Stimulated activated CD4-positive, alpha-beta T cell treated with anti-CD3 and anti-CD28 coated beads, Interleukin-15, amount 100 ng/mL, for 1 hour (primary cell): ENCODE measurements at places on chromosomes 11 and 22.

GRCh38 chr11:107741044-107741823, 29.4 kb upstream of the SLN start:
- no peak for DNase-seq

GRCh38 chr11:46527591-46528130, 66.2 kb downstream of the AMBRA1 start:
- DNase-seq = no peak

DNA sequence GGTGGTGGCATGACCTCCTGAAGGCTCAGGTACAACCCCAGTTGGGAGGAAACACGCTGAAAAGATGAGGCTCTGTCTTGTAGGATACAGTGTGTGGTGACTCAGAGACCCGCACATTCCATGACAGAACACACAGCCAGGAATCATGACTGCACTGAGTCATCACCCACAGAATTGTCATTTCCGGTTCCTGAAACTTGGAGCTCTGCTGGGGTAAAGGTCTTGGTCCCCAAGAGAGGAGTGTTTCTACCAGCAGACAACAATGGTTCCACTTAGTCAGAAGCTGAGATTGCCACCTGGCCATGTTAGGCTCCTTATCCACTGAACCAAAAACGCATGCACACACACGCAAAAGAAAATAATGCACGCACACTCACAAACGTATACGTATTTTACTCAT, 31.5 kb upstream of the CYB5R3 start:
- no peak for DNase-seq

- DNase-seq = no peak
These were observed 10.9 kb upstream of the ADA2 start for GRCh38 chr22:17229991-17230630.

- DNase-seq = no peak
These were observed 116.4 kb downstream of the KCNA4 start for GRCh38 chr11:29900382-29900781.

GRCh38 chr11:12137938-12138731, 27.7 kb downstream of the MICAL2 start:
- DNase-seq = no peak

DNA sequence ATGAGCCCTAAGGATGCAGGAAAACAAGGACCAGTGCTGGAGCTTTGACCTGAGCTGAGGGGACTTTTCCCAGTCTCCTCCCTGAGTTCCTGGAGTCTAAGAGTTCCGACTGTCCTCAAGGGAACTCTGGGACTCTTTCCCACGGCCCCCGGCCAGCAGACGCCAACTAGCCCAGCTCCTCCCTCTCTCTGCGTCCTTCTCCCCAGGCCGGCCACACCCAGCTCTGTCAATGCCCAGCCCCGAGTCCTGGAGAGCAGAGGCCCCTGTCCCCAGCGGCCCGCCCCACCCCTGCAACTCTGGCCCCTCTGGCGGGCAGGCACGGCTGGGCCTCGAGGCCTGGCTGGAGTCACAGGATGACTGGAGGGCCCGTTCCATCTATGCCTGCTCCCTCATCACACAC, 29.8 kb downstream of the NECTIN1 start:
- DNase-seq = no peak

DNA sequence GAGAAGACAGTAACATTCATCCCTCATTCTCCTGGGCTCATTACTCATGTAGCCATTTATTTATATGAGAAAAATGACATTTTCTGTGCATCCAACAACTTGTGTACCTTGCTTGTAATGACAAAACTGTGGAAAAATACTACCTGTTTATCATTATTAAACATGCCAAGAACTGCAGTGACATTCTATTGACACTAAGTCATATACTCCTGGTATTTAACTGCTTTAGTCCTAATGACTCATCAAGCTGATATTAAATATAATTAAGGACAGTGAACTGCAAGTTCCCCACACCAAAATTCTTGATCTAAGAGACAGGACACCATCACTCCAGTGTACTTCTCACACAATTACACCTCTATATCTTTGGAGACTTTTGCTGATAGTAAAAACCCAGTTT, 1328.7 kb upstream of the RAG2 start:
- no peak for DNase-seq

DNA sequence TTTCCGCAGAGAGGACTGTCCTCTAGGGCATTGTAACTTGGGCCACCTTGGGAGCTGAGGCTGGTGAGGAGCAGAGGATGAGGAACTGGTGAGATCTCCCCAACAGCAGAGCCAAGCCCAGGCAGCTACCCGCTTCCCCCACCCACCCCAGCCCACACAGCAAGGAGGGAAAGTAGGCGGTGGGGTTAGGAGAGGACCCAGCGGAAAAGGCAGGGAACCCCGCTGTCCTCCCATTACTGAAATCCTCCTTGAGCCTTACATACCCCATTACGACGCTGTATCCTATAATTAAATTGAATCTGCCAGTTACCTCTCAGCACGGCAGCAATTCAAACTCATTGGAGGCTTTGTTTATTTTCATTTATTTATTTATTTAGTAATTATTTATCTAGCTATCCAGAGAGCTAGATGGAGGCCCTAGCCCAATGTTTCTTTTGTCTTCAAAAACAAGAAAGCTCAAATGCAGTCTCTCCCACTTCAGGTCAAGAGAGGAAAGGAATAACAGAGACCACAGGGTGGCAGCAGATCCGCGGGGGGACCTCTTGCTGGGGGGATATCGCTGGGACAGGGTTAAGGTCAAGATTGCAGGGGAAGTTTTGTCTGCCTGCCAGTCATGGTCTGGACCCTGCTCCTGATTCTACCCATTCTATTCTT, 218.0 kb downstream of the ST3GAL4 start:
- no peak for DNase-seq

DNA sequence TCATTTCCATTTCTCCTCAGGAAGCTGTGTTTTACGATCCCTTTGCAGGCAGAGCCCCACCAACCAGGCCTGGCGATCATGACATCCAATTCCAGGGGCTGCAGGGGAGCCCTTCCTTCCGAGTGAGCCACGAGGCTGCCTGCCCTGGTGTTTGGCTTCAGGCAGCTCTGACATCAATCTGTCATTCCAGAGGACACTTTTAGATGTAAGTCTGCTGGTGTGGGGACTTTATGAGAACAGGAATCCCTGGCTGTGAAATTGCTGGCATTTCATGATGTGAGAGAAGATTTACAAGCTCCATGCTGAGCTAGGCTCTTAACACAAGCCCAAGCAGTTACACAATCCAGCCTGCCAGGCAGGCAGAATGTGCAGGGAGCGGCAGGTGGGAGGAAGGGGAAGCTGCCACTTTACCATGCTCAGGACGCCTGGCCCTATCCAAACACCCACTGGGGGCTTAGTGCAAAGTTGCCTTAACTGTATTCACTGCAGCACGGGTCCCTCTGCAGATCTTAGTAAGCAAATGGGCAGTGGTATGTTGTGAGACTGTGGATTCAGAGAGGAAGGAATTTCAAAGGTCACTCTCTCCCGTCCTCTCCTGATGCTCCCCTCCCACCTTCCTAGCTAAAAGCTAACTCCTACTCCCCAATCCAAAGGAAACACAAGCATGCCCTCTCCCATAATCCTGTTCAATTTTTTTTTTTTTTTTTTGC, 43.4 kb upstream of the MICAL2 start:
- no peak for DNase-seq

- DNase-seq = no peak
These were observed 6.5 kb downstream of the OR10A6 start for GRCh38 chr11:7924536-7924935.

- DNase-seq = no peak
These were observed 165.0 kb upstream of the TRPC6 start for GRCh38 chr11:101748572-101749344.

- DNase-seq = no peak
These were observed 52.8 kb downstream of the CBL start for GRCh38 chr11:119258983-119259382.

DNA sequence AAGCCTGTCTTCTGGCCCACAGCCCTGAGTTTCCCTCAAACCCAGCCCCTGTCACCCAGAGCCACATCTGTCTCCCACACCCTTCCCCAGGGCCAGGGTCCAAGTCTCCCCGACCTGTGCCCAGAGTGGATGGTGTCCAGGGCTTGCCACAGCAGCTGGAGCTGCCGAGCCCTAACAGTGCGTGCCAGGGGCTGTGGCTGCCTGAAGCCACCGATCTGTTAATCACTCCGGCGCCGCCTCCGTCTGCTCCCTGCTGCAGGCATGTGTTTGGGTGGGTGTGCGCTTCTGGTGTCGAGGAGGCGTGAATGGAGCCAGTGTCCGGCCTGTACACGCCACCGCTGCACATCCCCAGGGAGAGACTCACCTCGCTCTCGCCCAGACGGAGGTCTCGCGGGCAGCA, 26.1 kb downstream of the SHISAL1 start:
- DNase-seq = no peak

DNA sequence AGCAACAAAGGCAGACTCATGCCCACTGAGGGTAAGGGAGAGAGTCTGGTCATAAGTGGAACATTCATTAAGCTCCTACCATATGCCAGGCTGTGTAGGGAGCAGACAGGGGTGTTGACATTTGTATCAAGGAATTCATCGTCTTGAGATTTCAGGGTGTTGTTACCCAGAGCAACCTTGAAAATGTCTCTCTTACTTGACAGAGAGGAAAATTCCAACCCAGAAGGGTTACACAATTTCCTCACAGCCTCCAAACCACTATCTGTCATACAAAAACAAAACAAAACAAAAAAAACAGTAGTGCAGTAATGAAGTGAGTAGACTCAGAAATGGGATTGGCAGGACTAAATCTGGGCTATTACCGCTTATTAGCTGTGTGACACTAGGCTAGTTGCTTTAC, 113.2 kb downstream of the MIAT start:
- DNase-seq = no peak

DNA sequence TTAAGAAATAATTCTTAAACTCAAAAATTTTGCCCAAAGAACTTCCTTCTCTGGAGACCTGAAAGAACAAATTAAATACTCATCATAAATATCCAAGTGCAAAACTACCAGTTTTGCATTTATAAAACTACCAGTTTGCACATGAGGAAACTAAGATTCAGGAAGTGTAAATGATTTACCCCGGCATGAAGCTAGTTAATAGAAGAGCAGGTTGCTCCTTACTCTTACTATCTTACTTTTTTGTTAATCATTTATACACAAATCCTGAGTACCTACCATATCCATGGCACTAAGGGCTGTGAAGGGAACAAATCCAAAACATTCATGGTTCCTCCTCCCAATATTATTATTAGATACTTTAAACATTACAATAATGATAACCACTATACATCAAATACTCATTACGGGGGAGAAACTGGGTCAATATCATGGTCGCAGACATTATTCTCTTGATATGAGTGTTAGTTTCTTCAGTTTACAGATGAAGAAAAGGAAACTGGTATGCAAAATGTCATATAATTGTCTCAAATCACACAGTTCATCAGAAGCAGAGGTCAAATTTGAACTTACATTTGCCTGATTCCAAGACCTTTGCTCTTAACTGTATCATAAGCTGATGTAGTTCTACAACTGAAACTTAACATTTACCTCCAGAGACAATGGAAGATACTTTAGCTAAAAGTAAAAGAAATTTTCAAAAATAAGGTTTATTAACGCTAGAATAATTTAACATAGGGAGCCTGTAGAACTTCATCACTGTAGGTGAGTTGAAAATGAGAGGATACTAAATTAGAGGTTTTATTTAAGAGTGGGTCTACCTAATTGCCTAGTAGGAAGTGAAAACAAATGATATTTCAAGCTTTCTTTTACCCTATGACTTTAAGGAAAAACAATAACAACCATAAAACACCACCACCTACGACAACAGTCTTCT, 74.5 kb downstream of the FAM76B start:
- no peak for DNase-seq

DNA sequence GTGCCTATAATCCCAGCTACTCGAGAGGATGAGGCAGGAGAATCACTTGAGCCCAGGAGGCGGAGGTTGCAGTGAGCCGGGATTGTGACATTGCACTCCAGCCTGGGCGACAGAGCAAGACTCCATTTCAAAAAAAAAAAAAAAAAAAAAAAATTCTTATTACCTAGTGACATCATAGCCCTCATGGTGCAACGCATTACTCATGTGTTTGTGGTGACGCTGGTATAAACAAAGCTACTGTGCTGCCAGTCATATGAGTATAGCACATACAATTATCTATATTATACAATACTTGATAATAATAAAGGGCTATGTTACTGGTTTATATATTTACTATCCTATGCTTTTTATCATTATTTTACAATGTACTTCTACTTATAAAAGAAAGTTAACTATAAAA, 41.2 kb downstream of the OR2AT4 start:
- no peak for DNase-seq

DNA sequence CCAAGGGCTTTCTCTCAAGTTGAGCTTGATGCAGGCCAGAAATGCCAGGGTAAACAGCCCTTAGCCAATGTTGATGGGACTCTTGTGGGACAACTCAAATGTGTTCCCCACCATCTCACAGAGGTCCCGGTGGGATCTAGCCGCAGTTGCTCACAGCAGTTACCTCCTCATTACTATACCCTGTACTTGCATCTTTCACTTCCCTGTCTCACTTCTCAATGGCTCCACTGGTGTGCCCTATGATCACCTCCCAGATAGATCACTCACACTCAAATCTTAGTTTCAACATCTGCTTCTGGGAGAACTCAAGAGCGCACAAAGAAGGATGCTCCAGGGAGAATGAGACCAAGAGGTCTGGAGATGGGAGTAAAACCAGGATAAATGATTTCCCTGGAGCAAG, 47.0 kb downstream of the RCN1 start:
- DNase-seq = no peak

DNA sequence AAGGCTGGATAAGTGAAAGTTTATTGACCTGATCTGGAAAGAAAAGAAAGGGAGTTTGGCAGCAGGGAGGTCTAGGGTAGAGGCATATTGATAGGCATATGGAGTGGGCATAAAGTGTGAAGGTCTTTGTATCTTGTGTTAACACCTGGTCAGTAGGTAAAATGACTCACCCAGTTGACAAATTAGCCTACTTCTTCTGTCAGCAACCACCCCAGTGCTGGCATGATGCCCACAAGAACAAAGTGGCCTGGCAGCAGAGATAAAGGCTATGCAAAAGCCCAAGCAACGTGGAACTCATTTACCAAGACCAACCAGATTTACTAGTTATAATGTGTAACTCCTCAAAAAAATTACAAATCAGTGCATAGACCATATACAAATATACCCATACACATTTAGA, 4.9 kb downstream of the OR10A3 start:
- no peak for DNase-seq

- no peak for DNase-seq
These were observed 10.8 kb downstream of the ALDH3B2 start for GRCh38 chr11:67663532-67664212.

DNA sequence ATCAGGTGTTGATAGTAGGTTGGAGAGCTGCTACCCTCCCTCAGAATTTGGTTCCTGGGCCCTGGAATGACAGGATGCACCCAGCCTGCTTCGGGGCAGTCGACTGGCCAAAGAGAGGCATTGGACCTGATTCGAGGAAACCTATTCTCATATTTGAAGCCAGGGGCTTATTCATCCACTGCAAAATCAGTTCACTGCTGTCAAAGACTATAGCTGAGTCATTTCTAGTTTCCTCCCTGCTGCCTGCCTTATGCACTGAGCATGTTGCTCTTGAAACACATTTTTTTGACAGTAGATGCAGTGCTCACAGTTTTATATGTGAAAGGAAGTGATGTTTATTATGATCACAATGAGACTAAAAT, 565.4 kb downstream of the ETS1 start:
- DNase-seq = no peak
